ENCODE measurements at places on chromosomes 2 and 18.

DNA sequence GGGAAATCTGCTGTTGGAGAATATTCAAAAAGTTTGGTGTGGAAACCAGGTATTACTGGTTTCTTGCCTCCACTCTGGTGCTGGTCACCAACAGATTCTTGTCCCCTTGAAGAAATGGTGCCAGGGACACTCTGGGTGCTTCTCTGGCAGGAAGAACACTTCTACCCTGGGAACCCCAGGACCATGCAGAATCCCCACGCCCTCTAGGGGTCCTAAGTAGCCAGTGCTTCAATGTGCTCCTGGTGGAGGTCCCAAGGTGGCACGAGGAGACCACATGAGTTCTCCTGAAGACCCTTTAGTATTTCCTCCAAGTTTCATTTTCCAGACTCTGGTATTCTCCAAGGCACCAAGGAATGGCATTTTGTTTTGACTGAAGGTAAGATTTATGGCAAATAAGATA, 380.6 kb downstream of the TSN start:
- DNase-seq, result peak; percentile 38

DNA sequence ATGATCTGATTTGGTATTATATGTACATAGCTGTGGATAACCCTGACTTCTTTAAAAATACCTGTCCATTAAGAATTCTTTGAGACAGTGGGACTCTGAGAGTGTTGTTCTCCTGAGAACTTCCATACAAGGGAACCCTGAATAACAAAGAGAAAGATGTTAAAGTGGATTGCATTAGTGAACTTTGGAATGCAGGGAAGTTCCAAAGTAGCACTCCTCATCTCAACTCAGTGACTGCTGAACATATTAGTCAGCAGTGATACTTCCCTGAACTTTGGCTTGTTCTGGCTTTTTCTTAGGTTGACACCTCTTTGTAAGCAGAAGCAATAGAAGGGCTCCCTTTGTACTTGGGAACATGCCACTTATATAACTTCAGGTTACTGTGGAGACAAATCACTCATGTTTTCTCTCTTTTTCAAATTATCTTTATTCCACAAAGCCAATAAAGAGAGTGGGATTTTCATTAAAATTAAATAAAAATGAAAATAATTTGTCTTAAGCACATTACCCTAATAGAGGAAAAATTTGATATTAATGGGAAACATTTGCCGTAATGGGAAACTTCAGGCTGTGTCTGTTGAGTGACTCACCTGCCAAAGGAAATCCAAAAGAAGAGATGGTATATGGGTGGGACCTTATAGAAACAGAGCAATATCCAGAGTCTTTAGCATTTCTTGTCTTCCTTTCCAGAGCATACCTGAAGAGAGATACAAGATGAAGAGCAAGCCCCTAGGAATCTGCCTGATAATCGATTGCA, 33.3 kb downstream of the CFLAR start:
- DNase-seq, result no peak

GRCh38 chr2:186771850-186772463, 77.0 kb downstream of the ZSWIM2 start:
- no peak for DNase-seq

- DNase-seq, result no peak
These were observed 364.0 kb downstream of the LRATD1 start for GRCh38 chr2:14996351-14997014.

DNA sequence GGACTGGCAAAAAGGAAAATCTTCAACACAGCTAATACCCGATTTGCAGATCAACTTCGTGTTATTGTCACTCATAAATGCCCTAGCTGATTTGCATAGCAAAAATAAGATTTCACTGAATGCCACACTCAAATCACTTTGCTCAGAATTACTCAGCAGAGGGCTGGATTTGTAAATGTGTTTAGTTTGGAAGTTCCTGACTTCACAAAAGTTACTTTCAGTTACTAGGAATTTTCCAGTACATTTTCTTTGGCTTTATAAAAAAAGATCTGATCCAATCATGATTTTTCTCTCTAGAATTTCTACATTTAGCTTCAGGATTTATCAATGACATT, 433.3 kb upstream of the ID2 start:
- DNase-seq, result no peak

DNA sequence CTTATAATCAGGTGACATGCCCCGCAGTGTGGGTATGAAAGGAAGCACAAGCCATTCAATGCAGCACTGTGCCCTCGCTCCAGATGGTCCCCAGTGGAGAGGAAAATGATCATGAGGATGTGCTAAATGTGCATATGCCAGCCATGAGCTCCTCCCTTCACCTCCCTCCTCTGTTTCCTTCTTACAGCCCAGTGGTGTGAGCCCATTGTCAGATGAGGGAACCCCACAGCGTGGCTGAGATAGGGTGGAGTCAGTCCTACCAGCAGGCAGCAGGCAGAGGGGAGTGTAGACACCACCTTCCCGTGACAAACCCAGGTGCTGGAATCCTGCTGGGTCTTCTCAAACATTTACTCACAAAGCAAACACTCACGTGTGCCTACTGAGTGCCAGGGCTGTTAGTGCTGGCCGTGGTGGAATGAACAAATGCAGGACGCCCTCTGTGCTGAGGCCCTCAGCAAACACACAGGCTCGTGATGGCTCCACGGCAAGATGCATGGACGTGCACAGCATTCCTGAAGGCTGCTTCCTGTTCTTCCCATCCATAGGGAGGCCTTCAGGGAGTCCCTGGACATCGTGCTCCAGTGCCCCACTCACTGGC, 181.7 kb upstream of the TPO start:
- no peak for DNase-seq

- no peak for DNase-seq
These were observed 88.4 kb upstream of the ARL5A start for GRCh38 chr2:151916632-151917031.

- DNase-seq, result no peak
These were observed 8.0 kb downstream of the AGFG1 start for GRCh38 chr2:227479865-227480475.

All from iPS DF 19.7 (cell line).